Cardiac fibroblast (primary cell): ENCODE measurements at places on chromosomes 6 and 20.

DNA sequence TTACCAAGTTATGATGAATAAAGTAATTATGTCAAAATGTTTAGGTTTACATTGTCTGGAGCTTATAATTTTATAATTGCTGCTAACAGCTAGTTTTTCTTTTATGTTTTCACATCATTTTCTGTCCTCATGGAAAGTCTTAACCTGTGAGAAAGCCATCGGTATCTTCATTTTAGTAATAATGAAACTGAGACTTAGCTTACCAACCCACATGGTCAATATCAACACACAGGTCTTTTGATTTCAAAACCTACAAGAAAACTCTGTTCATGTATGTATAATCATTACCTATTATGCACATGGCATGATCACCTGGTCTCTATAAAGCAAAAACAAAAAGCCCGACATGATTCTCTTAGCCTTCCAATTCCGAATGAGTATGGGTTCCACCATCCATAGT lies 61.9 kb downstream of the KCNQ5 start:
- no peak for DNase-seq

DNA sequence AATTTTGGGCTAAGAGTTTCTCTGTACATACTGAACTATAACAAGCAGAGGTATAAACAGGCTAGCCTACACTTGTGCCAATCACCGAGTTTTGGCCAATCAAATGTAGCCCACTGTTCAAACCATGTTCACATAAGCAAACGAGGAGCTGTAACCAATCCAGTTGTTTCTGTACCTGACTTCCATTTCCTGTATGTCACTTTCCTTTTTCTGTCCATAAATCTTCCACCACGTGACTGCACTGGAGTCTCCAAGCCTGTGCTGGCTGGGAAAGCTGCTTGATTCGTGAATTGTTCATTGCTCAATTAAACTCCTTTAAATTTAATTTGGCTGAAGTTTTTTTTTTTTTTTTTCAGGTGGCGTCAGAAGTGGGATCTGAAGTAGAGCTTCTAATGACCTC lies 332.9 kb downstream of the RNF144B start:
- DNase-seq, result no peak

- peak; percentile 96 for DNase-seq
Observed at GRCh38 chr6:34301408-34301807, 52.6 kb upstream of the SMIM29 start.

DNA sequence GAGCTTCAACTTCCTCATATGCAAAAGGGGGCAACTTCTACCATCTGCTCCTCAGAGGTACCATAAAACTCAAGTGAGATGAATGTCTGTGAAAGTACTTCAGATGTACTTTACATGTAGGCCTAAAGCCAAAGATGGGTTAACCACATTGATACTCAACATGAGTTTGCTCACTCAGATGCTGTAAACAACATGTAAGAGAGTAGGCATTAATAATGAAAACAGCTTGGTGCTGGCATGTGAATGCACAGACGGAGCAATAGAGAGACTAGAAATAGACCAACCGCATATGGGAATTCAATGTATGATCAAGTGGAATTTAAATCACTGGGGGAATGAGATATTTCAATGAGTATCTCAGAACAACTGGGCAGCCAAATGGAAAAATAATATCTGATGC lies 143.8 kb upstream of the CDYL start:
- DNase-seq, result no peak

DNA sequence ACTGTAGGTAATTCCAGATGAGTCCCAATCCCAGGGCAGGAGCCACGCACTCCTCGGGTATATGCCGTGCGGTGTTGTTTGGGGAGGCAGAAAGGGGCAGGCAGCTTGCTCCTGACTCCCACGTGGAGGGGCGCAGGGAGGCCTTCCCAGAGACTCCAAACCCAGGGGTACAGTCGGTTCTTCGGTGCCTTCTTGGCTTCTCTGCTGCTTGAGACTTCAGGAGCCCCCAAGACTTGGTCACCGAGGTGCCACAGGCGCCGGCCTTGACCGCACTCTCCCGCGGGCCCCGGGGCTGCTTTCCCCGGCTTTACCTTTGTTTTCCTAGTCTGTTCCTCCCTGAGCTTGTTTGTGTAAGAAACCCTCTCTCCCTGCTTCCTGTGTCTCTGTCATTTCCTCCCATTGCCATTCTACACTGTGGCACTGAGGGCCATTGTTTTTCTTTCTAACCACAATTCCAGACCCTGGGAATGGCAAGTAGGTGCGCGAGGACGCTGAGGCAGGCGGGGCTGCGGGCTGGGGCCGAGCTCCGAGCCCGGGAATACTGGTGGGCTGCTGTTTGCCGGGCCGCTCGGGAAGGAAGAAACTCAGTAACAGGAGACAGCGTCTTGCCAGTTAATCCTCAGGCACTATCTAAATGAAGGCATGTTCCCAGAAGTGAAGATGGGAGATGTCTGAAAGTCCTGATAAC lies 215.6 kb upstream of the HEY2 start:
- DNase-seq, result peak; percentile 8

DNA sequence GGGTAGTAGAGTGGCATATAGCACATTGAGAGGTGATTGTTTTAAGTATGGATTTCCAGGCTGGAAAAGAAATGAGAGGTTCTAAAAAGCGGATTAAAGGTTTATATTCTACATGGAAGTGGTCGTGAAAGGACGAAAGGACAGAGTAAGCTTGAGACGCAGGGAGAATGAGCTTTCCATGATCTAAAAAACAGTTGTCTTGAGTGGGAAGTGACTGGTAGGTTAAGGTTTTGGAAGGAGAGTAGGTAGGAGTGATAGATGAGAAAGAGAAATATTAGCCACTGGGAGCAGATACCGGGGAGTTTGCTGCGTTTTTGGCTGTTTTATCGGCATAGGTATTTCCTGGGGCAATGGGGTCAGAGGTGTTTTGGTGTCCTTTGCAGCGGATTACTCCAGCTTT lies 750.6 kb upstream of the ADGRB3 start:
- DNase-seq, result no peak

- DNase-seq, result no peak
Observed at GRCh38 chr20:9576695-9577094, 62.3 kb downstream of the LAMP5 start.

DNA sequence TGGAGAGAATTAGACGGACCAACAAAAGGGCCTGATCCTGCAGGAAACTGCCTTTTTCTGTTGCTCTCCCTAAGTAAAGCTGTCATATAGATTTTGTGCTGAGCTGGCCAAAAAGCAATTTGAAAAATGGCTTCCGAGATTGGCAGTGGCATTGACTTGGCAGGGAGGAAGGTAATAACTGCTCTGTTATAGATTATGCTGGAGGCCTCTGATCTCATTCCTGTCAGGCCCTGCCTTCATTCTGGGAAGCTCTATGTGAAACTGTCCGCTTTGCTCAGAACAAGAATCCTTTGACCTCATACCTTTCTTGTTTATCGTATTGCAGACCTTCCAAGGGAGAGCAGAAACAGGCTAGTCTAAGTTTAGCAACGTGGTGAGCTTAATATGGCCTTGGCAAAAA lies 234.4 kb downstream of the PHACTR1 start:
- no peak for DNase-seq

- DNase-seq, result no peak
Observed at GRCh38 chr6:77930952-77931351, 278.1 kb downstream of the MEI4 start.

- no peak for DNase-seq
Observed at GRCh38 chr6:88890394-88890793, 73.0 kb downstream of the RNGTT start.

DNA sequence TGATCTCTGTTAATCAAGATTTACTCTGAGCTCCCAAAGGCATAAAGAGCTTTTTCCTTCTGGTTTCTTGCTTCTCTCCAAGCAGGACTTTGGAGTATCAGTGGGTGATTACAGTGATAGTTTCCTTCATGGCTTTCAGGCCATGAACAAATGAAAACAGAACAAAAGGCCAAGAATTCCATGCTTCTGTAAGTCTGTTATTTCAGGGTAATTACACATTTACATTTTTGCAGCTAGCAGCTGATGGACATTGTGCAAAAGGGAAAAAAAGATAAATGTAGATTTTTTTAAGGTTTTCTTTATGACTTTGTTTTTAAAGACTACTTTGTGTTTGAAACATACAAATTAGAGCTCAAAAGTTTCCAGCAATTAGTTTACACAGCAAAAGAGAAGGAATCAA lies 441.6 kb downstream of the PLCB1 start:
- DNase-seq, result no peak

GRCh38 chr6:17149571-17149970 lies 47.7 kb downstream of the STMND1 start:
- no peak for DNase-seq

DNA sequence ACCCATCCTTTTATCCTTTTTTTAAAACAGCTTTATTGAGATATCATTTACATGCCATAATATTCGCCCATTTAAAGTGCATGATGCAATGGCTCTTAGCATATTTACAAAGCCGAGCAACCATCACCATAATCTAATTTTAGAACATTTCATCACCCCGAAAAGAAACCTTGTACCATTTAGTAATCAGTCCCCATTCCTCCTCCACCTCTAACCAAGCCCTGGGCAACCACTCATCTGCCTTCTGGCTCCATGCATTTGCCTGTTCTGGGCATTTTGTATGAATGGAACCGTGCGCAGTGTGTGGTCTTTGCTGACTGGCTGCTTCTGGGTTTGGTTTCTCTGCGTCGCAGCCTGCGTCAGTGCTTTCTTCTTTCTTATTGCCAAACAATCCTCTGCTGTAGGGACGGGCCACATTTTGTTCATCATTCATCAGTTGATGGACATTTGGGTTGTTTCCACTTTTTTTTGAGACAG lies 10.2 kb upstream of the EEF1A2 start:
- no peak for DNase-seq

DNA sequence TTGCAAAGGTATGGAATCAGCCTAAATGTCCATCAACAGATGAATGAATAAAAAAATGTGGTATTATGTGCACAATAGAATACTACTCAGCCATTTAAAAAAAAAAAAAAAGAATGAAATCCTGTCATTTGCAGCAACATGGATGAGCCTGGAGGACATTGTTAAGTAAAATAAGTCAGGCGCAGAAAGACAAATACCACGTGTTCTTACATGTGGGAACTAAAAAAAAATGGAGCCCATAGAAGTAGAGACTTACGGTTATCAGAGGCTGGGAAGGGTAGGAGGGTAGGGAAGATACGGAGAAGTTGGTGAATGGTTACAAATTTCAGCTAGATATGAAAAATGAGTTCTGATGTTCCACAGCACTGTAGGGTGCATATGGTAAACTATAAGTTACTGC lies 97.2 kb upstream of the SIRPG start:
- no peak for DNase-seq

- DNase-seq, result no peak
Observed at GRCh38 chr6:446418-447366, 55.1 kb downstream of the IRF4 start.

GRCh38 chr6:1143655-1144054 lies 168.2 kb upstream of the FOXQ1 start:
- no peak for DNase-seq

- peak; percentile 32 for DNase-seq
Observed at GRCh38 chr6:79468116-79468515, 69.1 kb downstream of the LCA5 start.
